AG04450 (cell line): ENCODE measurements at places on chromosomes 3 and 15.

DNA sequence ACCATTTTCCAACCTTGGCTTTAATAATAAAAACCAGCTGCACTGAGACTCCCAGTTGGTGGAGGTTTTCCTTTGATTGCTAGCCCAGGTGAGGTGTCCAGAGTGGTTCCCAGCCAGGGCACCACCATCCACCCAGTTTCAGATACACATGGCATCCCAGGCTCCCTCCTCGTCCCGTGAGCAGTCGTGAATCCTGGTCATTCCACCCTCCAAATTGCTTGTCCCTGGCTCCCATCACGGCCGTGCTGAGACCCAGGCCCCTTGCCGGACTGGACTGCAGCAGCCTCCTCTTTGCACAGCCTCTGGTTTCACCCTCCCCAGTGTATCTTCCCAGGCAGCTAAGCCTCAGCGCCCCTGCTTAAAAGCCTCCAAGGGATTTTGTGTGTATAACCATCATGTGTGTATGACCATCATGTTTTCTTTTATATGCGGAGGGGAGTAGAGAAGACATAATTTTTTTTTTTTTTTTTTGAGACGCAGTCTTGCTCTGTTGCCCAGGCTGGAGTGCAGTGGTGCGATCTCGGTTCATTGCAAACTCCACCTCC, 106.3 kb downstream of the ETFA start:
- DNase-seq: no peak

- DNase-seq: no peak
Measured at GRCh38 chr3:4387210-4388204, 79.6 kb downstream of the SUMF1 start.

DNA sequence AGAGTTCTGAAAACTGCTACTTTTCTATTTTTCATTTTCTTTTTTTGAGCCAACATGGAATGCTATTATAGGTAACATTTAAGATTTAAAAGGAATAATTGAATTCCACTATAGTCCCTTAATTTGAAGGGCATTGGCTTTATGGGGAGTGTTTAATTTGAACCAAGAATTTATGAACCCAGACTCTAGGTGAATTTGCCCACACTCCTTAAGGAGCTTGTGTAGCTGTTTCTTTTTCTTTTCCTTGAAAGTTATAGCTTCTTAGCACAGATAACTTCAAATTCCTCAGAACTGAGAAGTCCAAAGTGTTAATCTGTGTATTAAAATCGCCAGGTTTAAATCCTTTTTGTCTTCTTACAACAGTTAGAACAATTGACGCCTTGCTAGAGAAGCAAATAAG, 4.7 kb upstream of the MEIS2 start:
- no peak for DNase-seq

GRCh38 chr3:172125963-172126457, 86.6 kb downstream of the FNDC3B start:
- no peak for DNase-seq

DNA sequence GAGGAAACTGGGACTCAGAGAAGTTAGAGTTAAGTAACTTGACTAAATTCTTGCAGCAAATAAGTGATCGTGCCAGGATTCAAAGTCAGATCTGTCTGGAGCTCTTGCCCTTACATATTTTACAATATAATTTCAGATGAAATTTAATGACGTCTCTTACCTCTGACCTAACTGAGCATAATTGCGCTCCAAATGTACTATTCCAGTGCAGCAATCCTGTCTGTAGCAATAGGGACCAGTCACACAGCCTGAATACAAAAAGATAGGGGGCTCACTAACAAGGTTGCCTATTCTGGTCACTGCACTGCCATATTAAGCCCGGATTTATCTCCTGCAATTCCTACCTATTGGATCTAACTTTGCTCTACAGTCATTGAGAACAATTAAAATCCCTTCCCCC, 316.4 kb downstream of the ZBTB20 start:
- DNase-seq: no peak

DNA sequence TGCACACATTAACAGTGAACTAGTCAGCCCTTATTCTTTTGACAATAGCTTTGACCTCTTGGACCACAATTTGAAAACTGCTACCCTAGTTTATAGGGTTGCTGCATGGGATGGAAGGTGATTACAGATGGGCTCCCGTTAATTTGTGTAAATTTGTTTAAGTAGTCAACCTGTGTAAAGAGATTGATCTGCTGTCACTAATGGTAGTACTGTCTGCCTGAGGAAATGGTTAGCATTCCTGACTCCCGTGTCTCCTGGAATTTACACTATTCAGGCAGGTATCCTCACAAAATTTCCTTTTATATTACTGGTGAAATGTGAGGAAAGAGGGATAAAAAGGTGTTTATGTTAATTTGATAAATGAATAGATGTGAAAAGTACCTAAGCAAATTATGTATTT, 15.3 kb upstream of the EBLN2 start:
- no peak for DNase-seq

- DNase-seq: no peak
Measured at GRCh38 chr3:30539772-30540171, 66.6 kb upstream of the TGFBR2 start.
